Tongue (tissue), 3 donors: ENCODE measurements at places on chromosomes 11 and 22. TPM values are rescaled to one million over a fixed set of nuclear protein-coding genes. Genes with fewer than 3 reads are reported as not detected.

UBQLNL gene
- 0.10 TPM for total RNA-seq

C11orf91 gene
- total RNA-seq = not detected

TIMP3 gene
- 171 TPM for total RNA-seq

SLC22A9 gene
- not detected for total RNA-seq

SLC22A8 gene
- not detected for total RNA-seq

PDE3B gene
- 14.8 TPM for total RNA-seq
